NCI-H1436 treated with DMSO at 0.1 percent for 48 hours (cell line): ENCODE measurements at places on chromosomes 5 and 9.

GRCh38 chr9:108245331-108245730 is 610.5 kb downstream of the ACTL7B start:
- no peak for DNase-seq

GRCh38 chr9:14693251-14693861 is at the start of gene ZDHHC21:
ZDHHC21 (minus strand) TSS chr9:14693432; CDS start chr9:14674340, 19,092 bp downstream.
- DNase-seq: no peak

GRCh38 chr5:105956456-105957196 is 1714.1 kb downstream of the EFNA5 start:
- no peak for DNase-seq

DNA sequence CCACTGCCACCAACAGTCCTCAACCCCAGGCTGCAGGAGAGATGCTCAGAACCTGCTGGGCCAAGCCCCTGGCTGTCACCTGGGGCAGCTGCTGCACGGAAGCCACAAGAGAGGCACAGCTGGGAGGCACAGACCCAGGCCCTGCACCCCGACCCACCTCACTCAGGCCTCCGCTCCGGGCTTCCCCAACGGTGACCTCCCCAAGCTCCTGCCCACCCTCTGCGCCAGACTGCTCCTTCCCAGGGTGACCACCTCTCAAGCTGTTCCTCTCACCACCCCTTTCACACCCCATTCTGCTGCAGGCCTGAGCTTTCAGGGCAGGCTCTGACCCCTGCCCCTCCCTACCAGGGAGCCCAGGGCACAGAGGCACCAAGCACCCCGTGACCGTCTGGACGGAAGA is 33.0 kb downstream of the VAV2 start:
- DNase-seq: no peak

GRCh38 chr9:116008278-116008677 is 145.3 kb upstream of the PAPPA start:
- DNase-seq: no peak

- DNase-seq: no peak
Observed at GRCh38 chr5:154042766-154043165, 4.0 kb downstream of the MFAP3 start.
